Muscle of leg (tissue), 16 donors: ENCODE measurements at places on chromosomes 5 and 9. TPM values are rescaled to one million over a fixed set of nuclear protein-coding genes. Genes with fewer than 3 reads are reported as not detected.

GRCh38 chr5:171395042-171395441, 7.4 kb downstream of the NPM1 start:
- no peak for DNase-seq

DNA sequence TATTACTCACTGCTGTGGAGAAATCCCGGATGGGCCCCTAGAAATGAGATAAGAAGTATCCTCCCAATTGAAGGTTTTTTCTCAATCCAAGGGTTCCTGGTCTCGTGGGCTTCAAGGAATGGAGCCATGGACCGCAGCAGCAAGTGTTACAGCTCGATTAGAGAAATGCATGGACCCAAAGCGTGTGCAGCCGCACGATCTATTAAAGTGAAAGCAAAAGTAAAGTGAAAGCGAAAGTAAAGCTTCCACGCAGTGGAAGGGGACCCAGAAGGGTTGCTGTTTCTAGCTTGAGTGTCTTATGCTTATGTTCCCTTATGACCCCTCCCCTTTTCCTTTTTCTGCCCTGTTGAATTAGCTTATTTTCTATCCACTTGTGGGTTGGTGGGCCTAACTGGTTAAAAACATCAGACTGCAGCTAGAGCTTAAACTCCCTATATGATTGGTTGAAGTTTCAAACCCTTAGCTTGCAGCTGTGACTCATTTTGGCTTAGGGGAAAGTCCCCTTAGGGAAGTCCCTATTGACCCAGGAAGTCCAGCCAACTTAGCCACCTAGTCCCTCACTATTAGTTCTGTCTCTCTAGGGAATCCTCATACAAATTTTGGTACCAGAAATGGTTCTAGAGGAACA, 1111.8 kb downstream of the TAF11L14 start:
- DNase-seq, result peak; percentile 20

- DNase-seq, result no peak
Measured at GRCh38 chr9:16501141-16501540, 369.3 kb downstream of the BNC2 start.

DNA sequence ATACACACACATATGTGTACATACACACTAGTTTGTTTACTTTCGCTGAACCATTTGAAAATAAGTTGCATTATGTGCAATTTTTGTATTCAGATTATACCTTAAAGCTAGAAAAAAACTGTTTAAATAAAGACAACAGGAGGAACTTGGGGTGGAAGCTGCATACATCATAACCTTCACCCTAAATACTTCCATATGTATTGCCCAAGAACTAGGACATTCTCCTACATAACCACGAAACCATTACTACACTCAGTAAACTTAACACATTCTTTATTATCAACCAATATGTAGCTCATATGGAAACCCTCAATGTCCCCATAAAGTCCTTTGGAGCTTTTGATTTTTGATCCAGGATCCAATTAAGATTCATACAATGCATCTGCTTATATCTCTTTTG, 83.3 kb downstream of the GIN1 start:
- no peak for DNase-seq

GRCh38 chr5:121288781-121289180, 562.9 kb upstream of the FTMT start:
- DNase-seq, result no peak

The DNM1 gene
- polyA plus RNA-seq, result 61.2 TPM

The FAM153A gene
- polyA plus RNA-seq, result 0.86 TPM

The SYNPO gene
- polyA plus RNA-seq, result 32.1 TPM

The SURF2 gene
- polyA plus RNA-seq, result 13.0 TPM
